ENCODE measurements at places on chromosomes 1 and 21.

- no peak for DNase-seq
These were observed 15.3 kb upstream of the RNF187 start for GRCh38 chr1:228471762-228472398.

DNA sequence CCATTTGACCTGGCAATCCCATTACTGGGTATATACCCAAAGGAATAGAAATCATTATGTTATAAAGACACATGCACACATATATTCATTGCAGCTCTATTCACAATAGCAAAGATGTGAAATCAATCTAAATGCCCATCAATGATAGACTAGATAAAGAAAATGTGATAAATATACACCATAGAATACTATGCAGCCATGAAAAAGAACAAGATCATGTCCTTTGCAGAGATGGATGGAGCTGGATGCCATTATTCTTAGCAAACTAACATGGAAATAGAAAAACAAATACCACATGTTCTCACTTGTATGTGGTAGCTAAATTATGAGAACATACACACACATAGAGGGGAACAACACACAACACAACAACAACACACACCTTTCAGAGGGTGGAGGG, 248.5 kb downstream of the PCP4 start:
- no peak for DNase-seq

GRCh38 chr1:2391931-2392509, 379 bp downstream of the RER1 start:
- DNase-seq, result no peak

GRCh38 chr1:8182034-8182761, 135.7 kb upstream of the SLC45A1 start:
- no peak for DNase-seq

DNA sequence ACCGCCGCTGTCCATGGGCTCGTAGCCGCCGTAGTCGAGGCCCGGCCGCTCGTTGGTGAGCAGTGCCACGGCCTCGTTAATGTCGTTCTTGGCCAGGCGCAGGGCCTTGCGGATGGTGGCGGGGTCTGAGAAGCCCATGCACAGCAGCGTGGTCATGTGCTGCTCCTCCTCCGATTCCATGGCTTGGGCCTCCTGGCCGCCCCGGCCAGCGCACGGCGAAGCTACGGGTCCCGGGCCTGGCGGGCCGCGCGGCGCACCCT, 300 bp downstream of the USP24 start:
- no peak for DNase-seq

GRCh38 chr1:220011620-220012019, 34.7 kb downstream of the EPRS1 start:
- DNase-seq, result no peak

- DNase-seq, result no peak
These were observed 24.0 kb upstream of the RERE start for GRCh38 chr1:8841395-8841794.

DNA sequence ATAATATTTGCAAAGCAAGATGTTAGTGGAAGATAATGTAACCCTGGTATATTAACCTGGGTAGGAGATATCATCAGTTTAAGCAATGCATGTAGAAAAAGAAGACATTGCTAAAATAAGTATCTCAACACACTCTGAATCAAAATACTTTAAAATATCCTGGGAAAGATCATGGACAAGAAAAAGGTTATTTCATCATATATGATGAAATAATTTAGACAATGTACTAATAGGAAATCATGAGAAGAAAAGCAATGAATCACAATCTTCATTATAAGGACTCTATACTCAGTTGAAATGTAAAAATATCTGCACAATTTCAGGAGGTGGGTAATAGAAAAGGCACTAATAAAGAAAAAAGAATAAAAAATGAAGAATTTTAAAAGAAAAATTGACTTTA, 158.8 kb downstream of the KCNT2 start:
- no peak for DNase-seq

DNA sequence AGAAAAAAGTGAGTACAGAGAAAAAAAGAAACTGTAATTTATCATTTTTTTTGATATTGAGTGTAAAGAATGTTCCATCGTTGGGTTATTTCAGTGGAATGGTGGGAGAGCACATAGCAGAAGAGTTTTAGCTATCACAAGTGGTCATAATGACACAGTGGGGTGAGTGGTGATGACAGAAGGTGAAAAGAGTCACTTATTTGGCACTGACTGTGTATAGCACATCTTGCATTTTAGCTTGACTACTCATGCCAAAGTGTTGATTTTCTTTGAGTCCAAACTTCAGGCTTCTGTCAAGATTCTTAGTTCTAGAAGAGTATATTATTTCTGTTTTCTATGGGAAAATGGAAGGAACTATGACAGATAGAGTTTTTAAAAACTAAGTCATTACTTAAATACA, 261.2 kb downstream of the GRIK1 start:
- DNase-seq, result no peak

GRCh38 chr1:198656500-198656932, 17.7 kb downstream of the PTPRC start:
- peak; percentile 52 for DNase-seq

DNA sequence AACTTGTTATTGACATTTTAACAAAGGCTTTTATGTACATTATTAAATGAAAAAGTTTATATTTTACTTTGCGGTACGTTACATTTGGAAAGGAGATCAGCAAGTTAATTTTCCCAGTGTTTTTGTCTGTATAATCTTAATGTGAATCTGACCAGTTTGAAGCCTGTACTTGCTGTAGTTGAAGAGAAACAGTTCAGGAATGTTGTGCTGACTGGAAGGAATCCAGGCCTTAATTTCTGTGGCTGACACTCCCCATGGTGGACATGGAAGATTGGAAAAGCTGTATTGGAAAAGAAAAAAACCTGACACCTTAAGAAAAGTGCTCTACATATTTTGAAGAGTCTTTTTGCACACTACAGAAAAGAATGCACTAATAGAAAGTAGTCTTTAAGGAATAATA, 15.5 kb downstream of the LEPR start:
- DNase-seq, result no peak
